ENCODE measurements at places on chromosomes 11 and 22.

DNA sequence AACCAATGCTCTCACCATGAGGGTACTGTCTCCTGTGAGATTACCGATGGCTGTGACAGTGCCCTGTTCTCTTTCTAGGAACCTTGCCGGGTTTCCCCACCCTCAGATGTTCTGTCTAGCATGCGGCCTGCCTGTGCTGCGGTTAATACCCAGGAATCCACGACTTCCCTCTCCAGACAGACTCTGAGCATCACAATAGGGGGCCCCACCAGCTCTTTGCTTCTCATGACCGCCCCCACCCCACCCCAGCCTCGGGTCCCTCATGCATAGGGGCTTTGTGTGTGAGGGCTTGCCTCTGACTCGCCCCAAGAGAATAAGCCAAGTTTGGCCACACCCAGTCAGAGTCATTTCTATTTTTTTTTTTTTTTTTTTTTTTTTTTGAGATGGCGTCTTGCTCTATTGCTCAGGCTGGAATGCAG, 10.3 kb downstream of the PARVG start:
- no peak for DNase-seq

DNA sequence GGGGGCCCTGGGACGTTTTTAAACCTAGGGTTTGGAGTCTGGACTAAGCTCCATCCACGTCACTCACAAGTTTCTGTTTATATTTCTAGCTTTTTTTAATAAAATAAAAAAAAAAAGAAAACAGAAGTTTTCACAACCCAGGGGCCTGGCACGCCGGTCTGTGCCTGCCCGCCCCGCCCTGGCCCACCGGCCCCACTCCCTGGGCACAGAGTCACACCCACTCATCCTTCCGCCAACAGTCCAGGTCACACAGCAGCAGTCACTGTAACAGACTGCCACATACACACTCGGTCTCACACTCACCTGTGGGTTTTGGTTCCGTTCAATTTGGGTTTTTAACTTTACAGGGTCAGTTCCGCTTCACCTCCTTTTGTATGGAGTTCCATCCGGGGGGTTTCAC, 5.3 kb upstream of the ACR start:
- no peak for DNase-seq

- DNase-seq, result peak; percentile 44
Observed at GRCh38 chr11:125886997-125887372, 483 bp upstream of the HYLS1 start.

- no peak for DNase-seq
Observed at GRCh38 chr22:26162926-26163325, 6.3 kb upstream of the SEZ6L start.

GRCh38 chr11:103051151-103051801, 40.7 kb downstream of the DCUN1D5 start:
- DNase-seq, result no peak

DNA sequence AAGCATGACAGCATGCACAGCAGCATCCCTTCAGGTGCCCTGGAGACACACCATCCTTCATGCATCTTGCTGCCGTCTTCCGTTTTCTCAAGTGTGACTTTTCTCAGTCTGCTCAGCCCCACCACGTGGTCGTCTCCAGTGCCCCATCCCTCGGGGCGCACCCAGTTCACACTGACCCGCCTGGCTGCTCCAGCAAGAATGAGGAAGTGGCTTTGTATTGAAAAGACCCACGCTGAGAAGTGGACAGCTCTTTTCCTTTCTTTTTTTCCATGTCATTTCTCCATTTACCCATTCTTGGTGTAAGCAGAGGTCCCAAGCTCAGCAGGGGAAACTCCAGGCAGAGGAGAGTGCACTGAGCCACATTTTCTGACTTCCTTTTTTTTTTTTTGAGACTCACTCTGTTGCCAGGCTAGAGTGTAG, 14.5 kb downstream of the SERPINH1 start:
- no peak for DNase-seq

GRCh38 chr22:27459999-27460398, 341.6 kb downstream of the MN1 start:
- DNase-seq, result no peak

DNA sequence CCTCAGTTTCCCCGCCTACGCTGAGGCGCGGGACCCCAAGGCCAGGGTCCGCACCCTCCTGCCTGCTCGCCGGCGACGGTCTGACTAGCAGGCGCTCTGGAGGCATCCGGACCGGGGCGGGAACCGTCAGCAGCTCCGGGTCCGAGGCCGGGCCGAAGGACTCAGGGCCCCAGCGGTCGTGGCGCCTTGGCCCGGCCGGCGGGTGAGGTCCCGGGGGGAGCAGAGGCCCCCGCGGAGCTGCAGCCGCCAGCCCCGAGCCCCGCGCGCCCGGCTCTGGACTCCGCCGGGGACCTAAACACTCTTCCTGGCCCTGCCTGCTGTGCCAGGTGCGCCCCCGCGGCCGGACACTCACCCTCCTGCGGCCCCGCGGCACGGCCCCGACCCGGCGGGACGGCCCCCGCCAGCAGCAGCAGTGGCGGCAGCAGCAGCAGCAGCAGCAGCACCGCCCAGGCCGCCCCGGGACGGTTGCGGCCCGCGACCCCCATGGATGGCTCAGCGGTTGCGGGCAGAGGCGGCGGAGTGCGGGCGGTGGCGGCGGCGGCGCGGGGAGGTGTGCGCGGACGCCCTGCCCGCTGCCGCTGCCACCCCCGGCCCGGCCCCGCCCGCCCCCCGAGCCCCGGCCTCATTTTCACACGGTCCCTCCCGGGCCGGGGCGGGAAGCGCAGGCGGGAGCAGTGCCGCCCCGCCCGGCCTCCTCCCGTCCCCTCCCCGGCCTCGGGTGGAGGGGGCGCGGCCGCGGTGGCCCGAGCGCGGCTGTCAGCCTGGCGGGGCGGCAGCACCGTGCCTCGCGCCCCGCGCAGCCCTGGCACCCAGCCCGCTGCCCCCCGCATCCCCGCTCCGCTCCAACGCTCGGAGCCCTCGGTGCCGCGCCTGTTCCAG, at the start of gene SCUBE2:
TSS of gene SCUBE2 (minus strand) at position 556 of the 879 bp plus-strand sequence. CDS start at position 485, 71 bp downstream.
- DNase-seq, result no peak

DNA sequence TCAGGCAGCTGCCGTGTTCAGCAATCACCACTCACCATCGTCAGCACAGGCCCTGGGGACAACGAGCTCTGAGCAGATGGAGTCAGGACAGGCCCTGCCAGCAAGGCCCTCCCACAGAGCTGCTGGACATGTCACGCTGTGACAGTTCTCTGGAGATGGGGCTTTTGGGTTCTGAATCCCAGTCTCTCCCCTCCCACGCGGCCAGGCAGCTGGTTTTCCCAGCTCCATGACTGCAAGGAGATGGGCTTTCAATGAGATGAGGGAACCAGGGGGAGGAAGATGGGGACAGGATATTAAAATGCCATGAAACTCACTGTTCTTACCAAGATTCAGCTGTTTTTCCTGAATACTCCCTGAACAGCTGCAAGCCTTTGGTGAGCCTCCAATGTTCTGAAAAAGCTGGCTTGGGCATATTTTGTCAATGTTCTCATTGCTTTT, 305.9 kb downstream of the BRD1 start:
- DNase-seq, result peak; percentile 55

GRCh38 chr11:128761339-128761738, 67.5 kb downstream of the FLI1 start:
- DNase-seq, result no peak

- no peak for DNase-seq
Observed at GRCh38 chr11:66953081-66953833, 4.9 kb downstream of the PC start.

- no peak for DNase-seq
Observed at GRCh38 chr22:20844055-20845037, 14.3 kb downstream of the PI4KA start.

DNA sequence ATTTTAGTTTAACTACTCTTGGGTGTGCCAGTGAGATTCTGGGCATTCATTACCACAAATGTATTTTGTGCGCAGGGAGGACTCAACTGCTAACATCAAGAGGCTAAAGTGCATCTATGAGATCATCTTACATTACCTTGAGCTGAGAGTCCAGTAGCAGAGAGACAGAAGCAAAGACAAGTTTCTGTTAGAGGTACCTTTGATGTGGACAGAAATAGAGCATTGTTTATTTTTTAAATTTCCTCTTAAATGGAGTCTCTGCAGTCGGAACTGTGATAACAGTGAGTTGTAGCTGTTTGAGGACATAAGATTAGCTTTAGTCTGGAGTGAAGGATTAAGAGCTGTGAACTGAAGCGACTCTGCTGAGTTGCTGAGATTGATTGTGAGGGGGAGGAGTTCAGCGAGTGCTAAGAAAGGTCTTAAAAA, 297.0 kb downstream of the CADM1 start:
- no peak for DNase-seq

DNA sequence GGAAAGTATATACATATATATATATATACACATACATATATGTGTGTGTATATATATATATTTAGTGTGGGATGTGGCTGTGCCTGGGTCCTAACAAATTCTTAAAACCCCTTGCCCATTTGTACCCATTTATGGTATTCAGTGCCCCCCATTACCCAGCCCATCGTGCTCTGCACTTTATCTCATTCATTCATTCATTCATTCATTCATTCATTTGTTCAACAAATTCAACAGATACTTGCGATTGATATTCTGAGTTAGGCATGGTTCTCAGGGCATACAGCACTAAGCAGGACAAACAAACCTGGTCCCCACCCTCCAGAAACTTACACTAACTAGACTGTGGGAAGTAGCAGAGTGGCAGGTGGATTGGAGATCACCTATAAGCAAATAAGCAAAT, 56.6 kb upstream of the LMO2 start:
- no peak for DNase-seq

DNA sequence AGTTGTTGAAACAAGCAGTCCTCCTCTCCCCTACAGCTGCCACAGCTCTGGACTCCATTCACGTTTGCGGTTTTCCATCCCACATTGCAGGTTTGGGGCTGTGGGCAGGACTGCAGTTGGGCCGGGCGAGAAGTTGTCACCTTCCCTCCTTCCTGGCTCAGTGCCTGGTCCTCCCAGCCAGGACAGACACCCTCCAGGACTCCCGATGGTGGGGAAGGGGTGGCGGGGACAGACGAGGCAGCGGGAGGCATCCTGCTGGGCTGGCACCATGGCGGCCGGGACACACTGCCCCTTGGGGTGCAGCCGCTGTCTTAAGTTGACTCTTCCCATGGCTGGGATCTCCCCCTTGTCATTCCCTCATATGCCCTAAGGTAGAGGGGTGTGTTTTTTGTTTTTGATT, 615.2 kb downstream of the BRD1 start:
- no peak for DNase-seq

DNA sequence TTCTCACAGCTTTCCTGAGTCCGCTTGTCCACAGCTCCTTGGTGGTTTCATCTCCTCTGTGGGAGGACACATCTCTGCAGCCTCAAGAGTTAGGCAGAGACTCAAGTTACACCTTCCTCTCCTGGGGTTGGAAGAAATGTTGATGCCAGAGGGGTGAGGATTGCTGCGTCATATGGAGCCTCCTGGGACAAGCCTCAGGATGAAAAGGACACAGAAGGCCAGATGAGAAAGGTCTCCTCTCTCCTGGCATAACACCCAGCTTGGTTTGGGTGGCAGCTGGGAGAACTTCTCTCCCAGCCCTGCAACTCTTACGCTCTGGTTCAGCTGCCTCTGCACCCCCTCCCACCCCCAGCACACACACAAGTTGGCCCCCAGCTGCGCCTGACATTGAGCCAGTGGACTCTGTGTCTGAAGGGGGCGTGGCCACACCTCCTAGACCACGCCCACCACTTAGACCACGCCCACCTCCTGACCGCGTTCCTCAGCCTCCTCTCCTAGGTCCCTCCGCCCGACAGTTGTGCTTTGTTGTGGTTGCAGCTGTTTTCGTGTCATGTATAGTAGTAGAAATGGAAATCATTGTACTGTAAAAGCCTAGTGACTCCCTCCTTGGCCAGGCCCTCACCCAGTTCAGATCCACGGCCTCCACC, 11.7 kb downstream of the RASD2 start:
- DNase-seq, result no peak

DNA sequence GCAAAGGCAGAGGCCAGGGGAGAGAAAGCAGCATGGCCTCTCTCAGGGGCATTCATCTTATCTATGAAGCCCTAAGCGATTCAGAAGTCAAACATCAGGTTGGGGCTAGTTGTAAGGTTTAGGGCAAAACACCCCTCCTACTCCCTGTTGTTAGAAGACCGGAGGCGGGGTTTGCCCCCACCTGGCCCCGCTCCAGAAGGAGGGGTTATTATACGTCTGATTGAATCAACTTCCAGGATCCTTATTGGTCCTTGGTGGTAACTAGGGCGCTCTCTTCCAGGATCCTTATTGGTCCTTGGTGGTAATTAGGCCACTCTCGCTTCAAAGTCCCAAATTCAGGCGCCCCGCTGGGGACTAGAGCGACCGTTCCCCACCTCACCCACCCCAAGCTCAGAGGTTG, 12.1 kb upstream of the SMTN start:
- no peak for DNase-seq

GRCh38 chr11:36602135-36602534, 4.1 kb upstream of the RAG2 start:
- DNase-seq, result no peak

DNA sequence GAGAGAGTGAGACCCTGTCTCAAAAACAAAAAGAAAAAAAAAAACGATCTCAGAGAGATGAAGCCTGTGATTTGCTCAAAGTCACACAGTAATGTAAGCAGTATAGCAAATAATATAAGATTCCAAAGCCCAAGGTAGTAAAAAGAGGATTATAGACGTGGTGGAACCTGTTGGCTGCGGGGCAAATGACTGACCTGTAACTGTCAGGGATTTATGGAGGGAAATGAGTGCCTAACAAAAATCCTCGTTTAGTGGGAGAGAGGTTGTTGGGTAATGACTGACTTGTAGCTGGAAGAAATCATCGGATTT, 723 bp upstream of the CLP1 start:
- no peak for DNase-seq

DNA sequence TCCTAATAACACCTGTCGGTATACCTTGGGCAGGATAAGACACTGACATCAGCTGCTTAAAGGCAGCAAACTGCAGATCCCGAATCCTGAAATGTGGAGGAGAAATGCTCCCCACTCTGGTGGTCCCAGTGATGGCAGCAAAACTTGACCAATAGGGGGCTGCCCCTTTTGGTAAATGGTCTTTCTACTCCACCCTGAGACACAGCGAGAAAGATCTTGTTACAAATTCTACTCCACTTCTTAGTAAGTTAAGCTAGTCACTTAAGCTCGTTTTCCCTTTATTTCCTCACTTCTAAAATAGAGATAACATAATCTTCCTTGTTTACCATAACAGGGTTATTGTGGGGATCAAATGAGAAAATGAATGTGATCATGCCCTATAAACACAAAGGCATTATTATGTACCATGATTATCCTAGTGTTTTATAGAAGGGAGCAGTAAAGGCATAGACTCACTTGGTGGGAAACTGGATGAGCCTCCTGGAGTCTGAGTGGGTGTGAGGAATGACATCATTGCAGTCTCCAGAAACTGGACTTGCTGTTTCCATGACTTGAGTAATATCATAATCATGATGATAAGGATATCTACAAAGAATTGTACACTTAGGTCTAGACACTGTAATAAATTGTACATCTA, 50.9 kb downstream of the ENDOD1 start:
- no peak for DNase-seq

GRCh38 chr11:104843150-104843836, 55.0 kb downstream of the CASP12 start:
- DNase-seq, result no peak

All from Ammon's horn (tissue), 1 donor.